ENCODE measurements at places on chromosomes 6 and 20. TPM values are rescaled to one million over a fixed set of nuclear protein-coding genes. Genes with fewer than 3 reads are reported as not detected.

Gene SLC44A4
- total RNA-seq, result 402 TPM

Gene DEFB110
- not detected for total RNA-seq

- no peak overlapping the region for H3K27ac ChIP-seq
- no peaks in the 10 kb centered on the region for H3K36me3 ChIP-seq
- DNase-seq, result no peak
- no peak overlapping the region for H3K4me3 ChIP-seq
- no peaks in the 10 kb centered on the region for H3K4me1 ChIP-seq
These were observed 165.6 kb downstream of the TRIM27 start for GRCh38 chr6:28758046-28758817.

Gene LY6G5C
- total RNA-seq, result 0.95 TPM

- peak overlapping the region; percentile 21 for H3K27ac ChIP-seq
- DNase-seq, result no peak
- H3K4me3 ChIP-seq, result no peak overlapping the region
- no peaks in the 10 kb centered on the region for H3K36me3 ChIP-seq
- peaks cover 5% of the 10 kb centered on the region for H3K4me1 ChIP-seq
These were observed 1.9 kb downstream of the KIAA1755 start for GRCh38 chr20:38258545-38259215.

DNA sequence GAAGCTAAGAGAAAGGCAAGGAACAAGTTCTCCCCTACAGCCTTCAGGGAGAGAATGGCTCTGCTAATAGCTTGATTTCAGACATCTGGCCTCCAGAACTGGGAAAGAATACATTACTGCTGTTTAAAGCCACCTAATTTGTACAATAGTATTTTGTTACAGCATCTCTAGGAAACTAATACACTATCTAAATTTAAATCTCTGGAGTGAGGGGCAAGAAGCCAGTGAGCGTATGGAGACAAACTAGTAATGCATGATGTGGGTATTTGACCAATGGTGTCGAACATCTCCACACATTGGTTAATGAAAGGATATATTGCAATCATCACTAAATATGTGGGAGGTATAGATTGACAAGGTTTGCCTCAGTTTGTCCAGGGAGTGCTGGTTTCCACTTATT, 451.5 kb downstream of the EPM2A start:
- H3K27me3 ChIP-seq, result no peaks in the 10 kb centered on the region
- no peak overlapping the region for H3K4me3 ChIP-seq
- H3K4me1 ChIP-seq, result no peaks in the 10 kb centered on the region
- no peak overlapping the region for H3K27ac ChIP-seq

GRCh38 chr6:42766163-42766670, 15.6 kb upstream of the BICRAL start:
- H3K27me3 ChIP-seq, result no peaks in the 10 kb centered on the region
- no peak overlapping the region for H3K4me3 ChIP-seq
- no peak for DNase-seq
- H3K27ac ChIP-seq, result no peak overlapping the region
- H3K4me1 ChIP-seq, result no peaks in the 10 kb centered on the region

- H3K4me1 ChIP-seq, result no peaks in the 10 kb centered on the region
- H3K36me3 ChIP-seq, result no peaks in the 10 kb centered on the region
- H3K27me3 ChIP-seq, result no peaks in the 10 kb centered on the region
- H3K27ac ChIP-seq, result no peak overlapping the region
- DNase-seq, result no peak
- H3K4me3 ChIP-seq, result no peak overlapping the region
These were observed 286.9 kb downstream of the PTPRK start for GRCh38 chr6:128233531-128233930.

Gene DEK
- 101 TPM for total RNA-seq

DNA sequence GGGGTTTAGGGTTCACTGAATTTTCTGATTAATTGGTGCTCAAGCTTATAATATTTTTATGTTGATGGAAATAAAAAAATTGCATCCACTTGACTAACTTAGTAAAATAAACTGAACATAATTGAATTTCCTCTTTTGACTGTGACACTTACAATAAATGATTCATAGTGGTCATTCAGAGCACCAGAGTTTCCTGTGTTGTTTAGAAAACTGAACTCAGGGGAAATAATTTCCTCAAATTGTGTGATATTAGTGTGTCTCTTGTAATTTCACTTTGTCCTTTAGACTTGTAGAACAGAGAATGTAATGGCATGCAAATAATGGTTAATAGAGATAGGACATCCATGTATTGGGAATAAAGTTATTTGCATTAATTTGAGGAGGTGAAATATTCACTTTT, 319.7 kb upstream of the MAN1A1 start:
- no peaks in the 10 kb centered on the region for H3K36me3 ChIP-seq
- no peak overlapping the region for H3K4me3 ChIP-seq
- no peak overlapping the region for H3K27ac ChIP-seq
- no peaks in the 10 kb centered on the region for H3K4me1 ChIP-seq
- no peaks in the 10 kb centered on the region for H3K27me3 ChIP-seq

DNA sequence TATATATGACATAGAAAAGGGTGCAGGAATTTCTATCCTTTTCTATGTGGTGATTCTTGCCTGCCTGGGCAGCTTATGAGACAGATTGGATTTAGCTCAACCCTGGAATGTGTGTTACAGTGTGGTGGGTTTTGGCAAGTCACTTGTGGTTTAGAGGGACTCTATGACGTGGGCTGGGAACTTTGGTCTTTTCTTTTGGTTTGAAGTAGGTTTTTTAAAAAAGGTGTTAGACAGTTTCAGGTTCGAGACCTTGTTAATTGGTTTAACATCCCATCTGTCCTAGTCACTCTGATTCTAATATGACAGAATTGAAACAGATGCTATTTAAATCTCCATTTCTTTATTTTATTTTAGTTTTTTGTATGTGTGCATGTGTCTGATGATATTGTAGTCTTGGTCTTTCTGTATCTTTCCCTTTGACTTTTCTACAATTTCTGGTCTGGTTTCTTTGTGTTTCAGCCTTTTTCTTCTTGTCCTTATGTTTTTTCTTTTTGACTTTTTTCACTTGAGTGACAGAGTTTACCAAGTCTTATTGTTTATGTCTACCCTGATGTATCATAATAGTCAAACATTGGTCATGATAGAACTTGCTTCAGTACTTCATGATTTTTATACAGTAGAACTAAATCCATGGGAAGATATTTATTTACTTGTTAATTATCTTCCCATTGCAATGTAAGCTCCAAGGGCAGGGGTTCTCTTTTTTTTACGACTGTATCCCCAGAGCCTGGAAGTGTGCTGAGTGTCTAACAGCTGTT, 174.3 kb downstream of the CDKAL1 start:
- no peak overlapping the region for H3K27ac ChIP-seq
- no peaks in the 10 kb centered on the region for H3K27me3 ChIP-seq

DNA sequence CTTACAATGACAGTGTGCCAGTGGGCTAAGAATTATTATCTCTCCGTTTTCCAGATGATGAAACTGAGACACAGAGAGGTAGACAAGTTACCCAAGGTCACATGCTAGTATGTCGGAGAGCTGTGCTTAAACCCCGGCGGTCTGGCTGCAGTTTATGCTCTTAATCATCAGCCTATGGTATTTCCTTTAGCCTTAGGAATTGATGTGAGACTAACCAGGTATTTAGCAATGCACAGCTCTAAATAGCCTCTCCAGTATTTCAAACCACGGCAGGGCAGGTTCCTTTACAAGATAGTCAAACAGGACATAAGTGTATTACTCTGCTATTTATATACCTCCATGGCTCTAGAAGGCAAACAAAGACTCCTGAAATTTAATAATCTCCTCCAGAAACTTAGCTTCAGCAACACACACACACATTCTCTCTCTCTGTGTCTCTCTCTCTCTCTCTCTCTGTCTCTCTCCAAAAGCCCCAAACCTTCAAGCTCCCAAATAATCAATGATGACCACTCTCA, 142.0 kb upstream of the ZNF217 start:
- H3K27me3 ChIP-seq, result no peaks in the 10 kb centered on the region
- peaks cover 31% of the 10 kb centered on the region for H3K4me1 ChIP-seq
- H3K4me3 ChIP-seq, result no peak overlapping the region
- H3K36me3 ChIP-seq, result no peaks in the 10 kb centered on the region

GRCh38 chr6:45710304-45710821, 305.3 kb downstream of the CLIC5 start:
- no peak overlapping the region for H3K27ac ChIP-seq
- H3K4me1 ChIP-seq, result peaks cover 7% of the 10 kb centered on the region
- peak; percentile 74 for DNase-seq
- H3K27me3 ChIP-seq, result no peaks in the 10 kb centered on the region

DNA sequence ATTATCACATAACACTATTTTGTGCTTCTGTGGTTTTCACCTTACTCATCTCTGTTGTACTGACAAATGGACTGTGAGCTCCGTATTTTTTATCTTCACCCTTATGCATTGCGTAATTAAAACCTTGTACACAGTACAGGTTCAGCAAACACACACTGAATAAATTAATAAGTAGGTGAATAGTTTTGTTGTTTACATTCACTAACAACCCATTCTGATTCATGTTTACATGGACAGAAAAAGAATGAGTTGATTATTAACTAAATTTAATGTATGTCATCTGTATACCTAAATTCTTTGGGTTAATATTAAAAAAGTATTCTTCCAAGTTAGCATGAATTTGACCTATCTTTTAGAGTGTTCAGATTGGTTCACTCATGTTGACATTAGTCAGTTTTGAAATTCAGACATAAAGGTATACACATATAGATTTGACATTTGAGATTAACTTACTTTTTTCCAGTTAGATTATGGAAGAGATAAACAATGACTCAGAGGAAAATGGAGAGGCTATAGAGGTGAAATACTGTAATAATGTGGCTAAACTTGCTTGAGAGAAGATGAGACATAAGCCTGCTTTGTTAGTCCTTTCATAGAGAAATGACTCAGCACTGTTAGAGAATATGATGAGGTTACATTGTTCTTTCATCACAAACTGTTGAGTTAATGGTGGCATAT, 541.7 kb upstream of the FLRT3 start:
- no peak overlapping the region for H3K4me3 ChIP-seq
- no peaks in the 10 kb centered on the region for H3K27me3 ChIP-seq
- H3K27ac ChIP-seq, result no peak overlapping the region
- no peaks in the 10 kb centered on the region for H3K36me3 ChIP-seq

DNA sequence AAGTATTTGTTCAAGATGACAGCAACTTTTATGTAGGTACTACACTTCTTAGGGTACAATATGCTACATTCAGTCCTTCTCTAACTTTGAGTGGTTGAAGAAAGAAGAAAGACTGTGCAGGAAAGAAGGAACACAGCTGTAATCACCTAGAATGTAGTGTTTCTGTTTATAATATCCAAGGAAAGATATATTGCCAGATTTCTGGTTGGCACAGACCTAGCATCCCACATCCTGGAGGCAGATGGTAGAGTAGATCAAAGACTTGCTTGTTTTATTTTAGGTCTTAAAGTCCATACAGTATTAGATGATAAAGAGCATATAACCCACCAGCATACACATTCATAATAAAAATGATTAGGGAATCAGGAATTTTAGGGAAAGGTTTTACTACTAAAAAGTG, 13.3 kb upstream of the FABP7 start:
- H3K27ac ChIP-seq, result no peak overlapping the region
- no peaks in the 10 kb centered on the region for H3K4me1 ChIP-seq
- no peak overlapping the region for H3K4me3 ChIP-seq
- no peaks in the 10 kb centered on the region for H3K27me3 ChIP-seq
- no peak for DNase-seq
- H3K36me3 ChIP-seq, result no peaks in the 10 kb centered on the region

Gene ENPP3
- total RNA-seq, result 28.1 TPM

- no peaks in the 10 kb centered on the region for H3K36me3 ChIP-seq
- no peak overlapping the region for H3K4me3 ChIP-seq
- no peak for DNase-seq
- no peaks in the 10 kb centered on the region for H3K27me3 ChIP-seq
- no peak overlapping the region for H3K27ac ChIP-seq
These were observed 142.3 kb downstream of the FARS2 start for GRCh38 chr6:5403609-5404008.

DNA sequence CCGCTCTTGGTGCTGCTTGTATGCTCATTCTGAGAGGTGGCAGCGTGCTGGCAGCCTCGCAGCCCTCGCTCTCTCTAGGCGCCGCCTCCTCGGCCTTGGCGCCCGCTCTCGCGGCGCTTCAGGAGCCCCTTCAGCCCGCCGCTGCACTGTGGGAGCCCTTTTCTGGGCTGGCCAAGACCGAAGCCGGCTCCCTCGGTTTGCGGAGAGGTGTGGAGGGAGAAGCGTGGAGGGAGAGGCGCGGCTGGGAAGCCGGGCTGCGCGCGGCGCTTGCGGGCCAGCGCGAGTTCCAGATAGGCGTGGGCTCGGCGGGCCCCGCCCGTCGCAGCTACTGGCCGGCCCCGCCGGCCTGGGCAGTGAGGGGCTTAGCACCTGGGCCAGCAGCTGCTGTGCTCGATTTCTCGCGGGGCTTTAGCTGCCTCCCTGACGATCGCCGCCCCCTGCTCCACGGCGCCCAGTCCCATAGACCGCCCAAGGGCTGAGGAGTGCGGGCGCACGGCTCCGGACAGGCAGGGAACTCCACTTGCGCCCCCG, 19.5 kb upstream of the FAM8A1 start:
- H3K36me3 ChIP-seq, result no peaks in the 10 kb centered on the region
- peak; percentile 34 for DNase-seq
- peaks cover 21% of the 10 kb centered on the region for H3K4me1 ChIP-seq
- H3K4me3 ChIP-seq, result peak overlapping the region; percentile 36

Gene PAQR8
- total RNA-seq, result 27.1 TPM
